NCI-H1092 (cell line): ENCODE measurements at places on chromosomes 12 and 14.

DNA sequence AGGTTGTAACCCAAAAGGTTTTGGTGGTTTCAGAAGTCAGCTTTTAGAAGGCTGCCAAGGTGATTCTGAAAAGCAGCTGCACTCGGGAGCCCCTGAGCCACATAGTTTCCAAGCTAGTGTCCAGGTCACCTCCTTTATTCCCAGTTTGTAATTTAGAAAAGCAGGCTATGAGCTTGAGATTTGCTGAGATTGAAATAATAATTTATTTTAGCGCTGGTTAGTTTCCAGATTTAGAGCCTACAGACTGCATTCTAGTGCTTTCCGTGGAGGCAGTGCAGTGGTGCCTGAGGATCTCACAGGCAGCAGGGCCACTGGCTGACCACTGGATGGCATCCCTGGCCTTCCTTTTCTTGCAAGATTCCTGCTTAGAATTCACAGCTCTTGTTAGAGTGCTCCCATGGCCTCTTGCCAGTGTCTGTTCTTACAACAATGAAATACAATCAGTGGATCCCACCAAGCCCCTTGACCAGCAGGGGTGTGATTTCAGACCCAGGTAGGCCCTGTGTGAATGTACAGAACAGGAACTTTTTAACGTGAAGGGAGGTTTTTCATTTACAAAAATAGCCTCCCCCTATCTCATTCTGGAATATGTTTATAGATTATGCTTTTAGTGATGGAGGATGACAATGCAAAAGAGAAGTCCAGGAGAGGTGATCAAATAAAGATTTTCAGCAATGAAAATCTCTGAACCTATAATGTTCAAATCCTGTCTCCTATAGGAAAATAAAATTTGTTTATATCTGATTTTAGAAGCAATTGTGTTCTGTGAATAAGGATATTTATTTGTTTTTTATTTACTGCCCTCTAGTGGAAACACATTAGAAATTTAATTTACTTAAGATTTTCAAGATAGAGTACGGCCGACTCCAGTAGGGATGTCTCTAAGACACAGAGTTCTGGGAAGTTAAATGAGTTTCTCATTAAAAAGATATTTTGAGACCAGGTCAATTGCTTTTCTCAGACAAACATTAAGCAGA lies 362.1 kb upstream of the STXBP6 start:
- DNase-seq = no peak

DNA sequence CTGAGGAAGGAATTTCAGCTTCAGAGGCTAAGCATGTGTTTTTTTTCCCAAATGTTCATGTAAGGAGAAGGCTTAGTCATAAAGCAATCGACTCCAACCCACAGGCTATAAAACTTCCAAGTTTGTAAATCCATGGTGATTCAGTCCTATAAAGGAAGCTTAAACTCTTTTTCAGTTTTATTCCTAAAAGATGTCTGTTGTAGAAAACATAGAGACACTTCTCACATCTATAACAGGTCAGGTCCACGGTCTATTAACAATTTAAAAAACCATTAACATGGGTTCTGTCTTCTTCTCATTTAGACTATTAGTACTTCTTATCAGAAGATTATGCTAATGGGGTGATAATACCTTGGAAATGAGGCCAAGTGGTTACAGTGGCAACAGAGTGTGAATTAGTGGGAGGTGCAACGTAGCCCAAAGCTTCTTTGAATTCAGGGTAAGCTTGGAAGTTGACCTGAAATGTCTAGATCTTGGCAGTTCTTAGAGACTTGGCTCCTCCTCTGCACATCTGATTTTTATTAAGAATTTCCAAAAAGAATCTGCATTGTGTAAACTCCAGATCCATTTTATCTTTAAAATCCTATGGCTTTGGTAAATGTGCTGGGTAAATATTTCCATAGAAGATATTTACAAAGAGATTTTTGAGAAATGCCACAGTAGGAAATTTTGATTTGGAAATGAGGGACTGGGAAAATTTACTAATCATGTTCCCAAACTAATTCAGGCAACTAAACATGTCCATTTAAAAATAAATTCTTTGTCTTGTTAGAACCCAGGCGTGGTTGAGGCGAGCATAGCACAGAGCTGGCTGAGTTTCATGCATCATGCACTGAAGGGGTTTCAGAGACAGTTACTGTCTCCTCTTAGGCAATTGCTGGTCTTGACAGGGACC lies 86.4 kb downstream of the EML1 start:
- no peak for DNase-seq

DNA sequence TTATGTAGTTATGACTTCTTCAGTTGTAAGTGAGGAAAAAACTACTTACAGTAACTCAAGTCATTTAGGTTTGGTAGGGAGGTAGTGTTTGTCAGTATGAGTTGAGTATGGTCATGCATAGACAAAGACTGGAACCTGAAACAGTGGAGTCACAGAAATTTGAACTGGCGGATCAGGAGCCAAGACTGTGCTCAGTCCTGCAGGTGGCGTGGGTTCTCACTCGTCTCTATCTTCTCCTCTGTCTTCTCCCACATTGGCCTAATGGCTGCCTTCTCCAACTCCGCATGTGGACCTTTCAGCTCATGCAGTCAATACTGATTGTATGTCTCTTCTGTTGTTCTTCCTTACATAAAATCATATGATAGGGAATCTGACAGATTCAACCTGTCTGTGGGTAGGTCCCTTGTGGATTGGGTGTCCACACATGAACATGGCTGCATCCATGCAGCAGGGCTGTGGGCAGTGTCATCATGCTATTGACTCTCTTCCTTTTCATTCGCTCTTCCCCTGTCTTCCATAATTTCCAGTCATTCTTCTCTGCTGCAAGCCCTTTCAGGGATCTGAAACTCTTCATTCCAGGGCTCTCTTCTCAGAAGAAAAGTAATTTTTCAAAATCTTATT lies 78.8 kb upstream of the NEDD1 start:
- no peak for DNase-seq

DNA sequence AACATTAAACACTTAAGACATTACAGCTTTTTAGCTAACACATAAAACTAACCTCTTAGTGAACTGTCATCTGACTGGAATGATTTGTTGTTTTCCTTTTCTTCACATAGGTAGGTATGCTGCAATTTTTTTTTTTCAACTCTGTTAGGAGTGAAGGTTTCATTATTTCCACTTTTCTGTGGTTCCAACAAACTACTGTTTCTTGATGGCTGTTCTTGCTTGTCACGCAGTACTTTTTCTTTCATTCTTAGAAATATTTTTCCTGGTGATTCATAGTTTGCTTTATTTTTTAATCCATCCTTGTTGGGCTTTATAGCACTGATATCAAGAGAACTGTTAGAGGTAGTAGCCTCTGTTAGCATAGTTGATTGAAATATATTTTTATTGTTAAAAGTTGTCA lies 6.3 kb downstream of the MIS18BP1 start:
- no peak for DNase-seq

GRCh38 chr14:60862283-60862682 lies 118.6 kb downstream of the TRMT5 start:
- peak; percentile 25 for DNase-seq

DNA sequence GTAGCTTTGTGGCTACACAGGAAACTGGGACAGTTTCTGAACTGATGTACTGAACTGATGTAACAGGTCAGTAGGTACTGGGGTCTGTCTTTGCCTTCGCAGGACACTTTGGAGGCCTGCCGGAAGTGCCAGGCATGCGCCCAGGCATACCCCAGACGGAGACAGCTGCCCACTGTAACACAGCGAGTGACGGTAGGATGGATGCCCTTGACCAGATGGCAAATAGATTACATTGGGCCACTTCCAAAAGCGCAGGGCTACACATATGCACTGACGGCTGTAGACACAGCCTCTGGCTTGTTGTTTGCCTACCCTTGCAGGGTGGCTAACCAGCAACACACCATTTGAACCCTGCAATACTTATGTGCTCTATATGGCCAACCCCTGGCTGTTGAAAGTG lies 94.1 kb upstream of the TMPO start:
- peak; percentile 56 for DNase-seq

- no peak for DNase-seq
These were observed 10.5 kb downstream of the TCL1B start for GRCh38 chr14:95696741-95697140.

GRCh38 chr14:84129007-84129406 lies 1400.9 kb upstream of the FLRT2 start:
- DNase-seq = no peak

DNA sequence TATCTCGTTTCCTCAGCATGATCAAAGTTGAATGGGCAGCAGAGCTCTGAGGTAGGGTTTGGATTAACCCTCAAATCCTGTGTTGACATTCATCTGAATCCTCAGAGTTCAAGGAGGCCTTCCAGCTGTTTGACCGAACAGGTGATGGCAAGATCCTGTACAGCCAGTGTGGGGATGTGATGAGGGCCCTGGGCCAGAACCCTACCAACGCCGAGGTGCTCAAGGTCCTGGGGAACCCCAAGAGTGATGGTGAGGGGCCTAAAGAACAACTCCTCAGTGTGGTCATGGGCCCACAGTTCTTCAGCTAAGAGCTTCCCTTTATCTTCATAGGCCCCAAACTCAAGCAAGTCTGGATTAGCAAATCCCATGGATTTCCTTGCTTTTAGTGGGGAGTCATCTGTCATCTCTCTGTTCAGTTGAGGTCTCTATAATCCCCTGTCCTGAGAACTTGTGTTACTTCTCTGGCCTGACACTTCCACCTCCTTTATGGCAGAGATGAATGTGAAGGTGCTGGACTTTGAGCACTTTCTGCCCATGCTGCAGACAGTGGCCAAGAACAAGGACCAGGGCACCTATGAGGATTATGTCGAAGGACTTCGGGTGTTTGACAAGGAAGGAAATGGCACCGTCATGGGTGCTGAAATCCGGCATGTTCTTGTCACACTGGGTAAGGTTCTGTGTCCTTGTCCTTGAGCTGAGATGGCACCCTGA lies 1.5 kb downstream of the MYL6 start:
- no peak for DNase-seq
